ENCODE measurements at places on chromosomes 5 and 9. TPM values are rescaled to one million over a fixed set of nuclear protein-coding genes. Genes with fewer than 3 reads are reported as not detected.

The SAXO1 gene
- total RNA-seq: 0.17 TPM

The ZNF454 gene
- total RNA-seq: 3.1 TPM

The TAF11L14 gene
- total RNA-seq: not detected

The ACTBL2 gene
- total RNA-seq: under 0.01 TPM

The PLGRKT gene
- total RNA-seq: 12.6 TPM

The KLF4 gene
- total RNA-seq: 22.9 TPM

The PLAC8L1 gene
- total RNA-seq: not detected

The SH3RF2 gene
- total RNA-seq: 1.2 TPM

The OTULINL gene
- 0.17 TPM for total RNA-seq

The FOXD4 gene
- total RNA-seq: 0.26 TPM

The LECT2 gene
- total RNA-seq: not detected

The AQP3 gene
- total RNA-seq: 9.0 TPM

The SLC6A19 gene
- not detected for total RNA-seq

The DMRTA1 gene
- 0.26 TPM for total RNA-seq

The HK3 gene
- under 0.01 TPM for total RNA-seq

The MUSK gene
- 0.66 TPM for total RNA-seq

The HSPB3 gene
- 21.1 TPM for total RNA-seq

The ANKRD33B gene
- 7.8 TPM for total RNA-seq

The TMEM215 gene
- total RNA-seq: not detected

The RAPGEF1 gene
- total RNA-seq: 27.5 TPM

The CD14 gene
- 4.1 TPM for total RNA-seq

The TLX3 gene
- total RNA-seq: not detected

The GRIA1 gene
- total RNA-seq: 1.8 TPM

The FOXD4L5 gene
- under 0.01 TPM for total RNA-seq

The NXNL2 gene
- total RNA-seq: 1.3 TPM

The NUTM2F gene
- total RNA-seq: not detected

The NUTM2G gene
- not detected for total RNA-seq

The SPINK7 gene
- not detected for total RNA-seq

The CMYA5 gene
- total RNA-seq: 4.1 TPM

The C9orf40 gene
- 4.5 TPM for total RNA-seq

The FSD1L gene
- 6.1 TPM for total RNA-seq

The DMXL1 gene
- 59.5 TPM for total RNA-seq

The C5orf58 gene
- total RNA-seq: not detected

The MAST4 gene
- 10.5 TPM for total RNA-seq

The SLC34A3 gene
- total RNA-seq: not detected

The SLCO6A1 gene
- not detected for total RNA-seq

The SMIM15 gene
- total RNA-seq: 42.4 TPM

The SLC36A2 gene
- not detected for total RNA-seq

The PELO gene
- 31.1 TPM for total RNA-seq

The RNF183 gene
- not detected for total RNA-seq

The XRCC4 gene
- 6.7 TPM for total RNA-seq

The NDUFS6 gene
- 31.8 TPM for total RNA-seq

The IL7R gene
- total RNA-seq: 67.9 TPM

The ADRA1B gene
- total RNA-seq: 0.26 TPM

The ELOVL7 gene
- under 0.01 TPM for total RNA-seq

The UIMC1 gene
- total RNA-seq: 36.2 TPM

The HMCN2 gene
- under 0.01 TPM for total RNA-seq

The LCN15 gene
- not detected for total RNA-seq

The TPPP gene
- 0.26 TPM for total RNA-seq

The PIP5K1B gene
- under 0.01 TPM for total RNA-seq

The CENPK gene
- total RNA-seq: 4.9 TPM

The BARX1 gene
- not detected for total RNA-seq

The GLDC gene
- 0.51 TPM for total RNA-seq

The ZNF483 gene
- total RNA-seq: 1.5 TPM

All from fibroblast of lung (primary cell).